ENCODE measurements at places on chromosomes 4 and X. TPM values are rescaled to one million over a fixed set of nuclear protein-coding genes. Genes with fewer than 3 reads are reported as not detected.

- no peak for DNase-seq
These were observed 3.7 kb upstream of the IGFBP7 start for GRCh38 chr4:57113870-57114269.

- no peak for DNase-seq
These were observed 73.0 kb upstream of the ACSL1 start for GRCh38 chr4:184898793-184899192.

GRCh38 chrX:147736045-147736444, 175.7 kb upstream of the FMR1 start:
- DNase-seq: no peak

- no peak for DNase-seq
These were observed 11.4 kb upstream of the NYX start for GRCh38 chrX:41435708-41436107.

Gene RAB41
- total RNA-seq: not detected

DNA sequence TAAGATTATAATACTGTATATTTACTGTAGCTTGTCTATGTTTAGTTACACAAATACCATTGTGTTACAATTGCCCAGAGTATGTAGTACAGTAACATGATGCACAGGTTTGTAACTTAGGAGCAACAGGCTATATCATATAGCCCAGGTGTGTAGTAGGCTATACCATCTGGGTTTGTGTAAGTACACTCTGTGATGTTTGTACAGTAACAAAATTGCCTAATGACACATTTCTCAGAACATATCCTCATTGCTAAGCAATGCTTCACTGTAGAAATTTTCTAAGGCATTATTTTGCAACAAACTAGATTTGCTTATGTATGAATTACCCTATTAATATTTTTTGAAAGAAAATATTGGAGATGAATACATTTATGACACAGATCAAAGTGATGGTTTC, 1390.9 kb downstream of the C4orf33 start:
- DNase-seq: no peak

Gene ANXA5
- total RNA-seq: 218 TPM

Gene METTL14
- 36.3 TPM for total RNA-seq

- DNase-seq: no peak
These were observed 309.8 kb downstream of the BCOR start for GRCh38 chrX:39787999-39788398.

DNA sequence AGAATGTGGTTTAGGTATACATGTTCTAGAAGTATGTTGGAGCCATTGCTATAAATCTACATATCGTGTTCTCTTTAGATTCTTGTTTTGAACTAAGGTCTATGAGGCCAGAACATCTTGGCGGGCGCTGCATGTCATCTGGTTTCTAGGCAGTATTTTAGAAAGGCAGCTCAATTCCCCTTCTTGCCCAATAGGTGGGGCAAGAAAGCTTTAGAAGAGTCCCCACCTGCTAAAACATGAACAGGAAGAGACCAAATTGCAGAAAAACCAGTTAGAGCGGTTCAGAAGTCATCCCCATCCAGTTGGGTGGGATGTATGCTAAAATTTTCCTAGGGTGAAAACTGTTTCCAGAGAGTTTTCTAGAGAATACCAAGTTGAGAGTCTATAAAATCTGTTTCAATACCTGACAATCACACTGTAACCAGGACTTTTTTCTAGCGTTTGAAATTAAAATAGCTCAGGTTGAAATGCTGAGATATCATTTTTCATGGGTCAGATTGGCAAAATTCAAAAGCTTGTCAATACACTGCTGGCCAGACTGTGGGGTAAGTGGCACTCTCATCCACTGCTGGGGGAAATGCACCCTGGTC, 17.5 kb upstream of the SH3KBP1 start:
- DNase-seq: peak; percentile 15

GRCh38 chr4:169311643-169312365, 41.0 kb upstream of the SH3RF1 start:
- DNase-seq: no peak

DNA sequence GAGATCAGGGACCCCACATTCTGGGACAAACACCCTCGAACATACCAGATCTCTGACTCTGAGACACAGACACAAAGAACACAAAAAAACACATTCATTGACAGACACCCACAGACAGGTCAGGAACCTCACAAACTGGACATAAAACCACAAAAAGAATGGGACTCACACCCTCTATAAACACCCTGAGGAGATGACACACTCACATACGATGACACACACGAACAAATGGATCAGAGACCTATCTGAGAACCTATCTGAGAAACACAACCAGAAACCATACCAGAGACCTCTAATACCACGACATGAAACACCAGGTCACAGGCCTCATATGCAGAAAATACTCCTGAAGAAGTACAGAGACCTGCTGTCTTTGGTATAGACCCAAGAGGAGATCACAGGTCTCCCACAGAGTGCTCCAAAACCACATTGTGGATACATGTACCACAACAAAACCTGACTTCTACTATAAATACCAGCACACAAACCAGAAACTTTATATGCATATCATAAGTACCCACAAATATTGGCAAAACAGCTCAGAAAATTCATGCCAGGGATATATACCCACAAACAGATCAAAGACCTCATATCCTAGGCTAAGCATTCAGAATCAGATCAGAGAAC, 19.5 kb downstream of the SUV39H1 start:
- DNase-seq: no peak

- DNase-seq: no peak
These were observed 875 bp downstream of the RGS12 start for GRCh38 chr4:3293401-3294391.

- no peak for DNase-seq
These were observed 811.5 kb upstream of the FRG1 start for GRCh38 chr4:189129044-189129694.

Gene MAP3K15
- total RNA-seq: 0.17 TPM

DNA sequence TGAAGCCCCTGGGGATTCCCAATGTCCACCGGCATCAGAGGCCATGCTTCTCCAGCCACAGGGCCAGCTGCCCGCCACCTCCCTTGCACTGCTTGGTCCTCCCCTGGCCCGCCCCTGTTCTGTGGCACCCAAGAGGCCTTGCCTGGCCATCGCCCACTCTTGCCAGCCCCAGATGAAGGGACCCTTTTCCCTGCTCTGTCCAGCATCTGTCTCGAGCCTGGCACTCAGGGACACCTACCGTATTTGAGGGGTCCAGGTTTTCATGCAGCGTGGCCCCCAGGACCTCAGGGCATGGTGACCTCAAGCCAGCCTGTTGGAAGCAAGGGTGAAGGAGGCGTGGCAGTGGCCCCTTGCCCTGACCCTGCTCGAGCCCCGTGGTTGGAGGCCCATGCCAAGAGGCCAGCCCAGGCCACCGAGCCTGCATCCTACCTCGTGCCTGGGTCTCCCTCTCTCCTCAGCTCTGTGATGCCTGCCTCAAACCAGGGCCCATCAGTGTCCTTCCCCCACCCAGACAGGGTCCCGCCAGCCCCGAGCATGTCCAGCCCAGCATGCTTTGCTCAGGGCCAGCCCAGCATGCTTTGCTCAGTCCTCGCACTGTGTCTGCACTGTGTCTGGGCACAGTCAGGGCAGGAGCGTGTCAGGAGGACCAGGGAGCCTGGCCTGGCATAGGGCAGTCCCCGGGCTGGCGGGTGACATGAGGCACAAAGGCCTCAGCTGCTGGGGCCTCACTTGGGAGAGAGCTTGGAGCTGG, 14.3 kb upstream of the FGFR3 start:
- peak; percentile 56 for DNase-seq

DNA sequence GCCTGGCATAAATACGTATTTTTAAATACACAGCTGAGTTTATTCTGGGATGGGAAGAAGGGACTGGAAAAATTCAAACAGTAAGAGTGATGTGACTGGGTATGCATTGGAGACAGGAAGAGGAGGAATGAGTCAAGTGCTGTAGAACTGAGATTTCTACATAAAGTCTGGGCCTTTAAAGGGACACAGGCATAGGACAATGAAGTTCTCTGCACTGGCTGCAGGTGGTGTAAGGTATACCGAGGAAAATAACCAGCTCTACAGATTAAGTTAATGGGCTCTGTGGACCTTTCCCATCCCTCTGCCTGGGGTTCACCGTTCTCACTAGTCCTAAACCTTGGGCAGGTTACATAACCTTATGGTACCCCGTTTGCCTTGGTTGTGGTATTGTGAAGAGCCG, 68.7 kb downstream of the DHX15 start:
- DNase-seq: no peak

DNA sequence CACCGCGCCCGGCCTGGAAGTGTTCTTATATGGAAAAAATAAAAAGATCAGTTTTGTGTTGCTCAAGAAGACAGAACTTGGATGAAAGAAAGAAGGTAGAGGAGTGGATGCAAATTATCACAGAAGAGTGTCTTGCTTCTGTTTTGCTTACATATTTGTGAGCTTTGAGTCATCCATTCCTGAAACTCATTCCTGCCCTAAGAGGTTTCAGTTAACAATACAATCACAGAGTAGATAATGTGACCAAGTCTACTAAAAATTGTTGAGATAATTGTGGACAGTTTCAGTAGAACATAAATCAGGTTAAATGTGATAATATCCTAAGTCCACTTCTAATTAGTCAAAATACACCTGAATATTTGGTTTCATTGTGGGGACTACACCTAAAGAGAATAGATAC, 26.4 kb upstream of the LRCH2 start:
- no peak for DNase-seq

- DNase-seq: no peak
These were observed 6.4 kb downstream of the HSPA4L start for GRCh38 chr4:127788517-127788916.

Gene IL3RA
- total RNA-seq: 2.6 TPM

- DNase-seq: no peak
These were observed 501.1 kb downstream of the KCNIP4 start for GRCh38 chr4:21447301-21448054.

GRCh38 chr4:2698504-2698903, 57.6 kb downstream of the TNIP2 start:
- DNase-seq: no peak
